CD4-positive, alpha-beta memory T cell (primary cell): ENCODE measurements at places on chromosomes 16 and 17. TPM values are rescaled to one million over a fixed set of nuclear protein-coding genes. Genes with fewer than 3 reads are reported as not detected.

Gene ABCA8
- not detected for total RNA-seq

Gene TBC1D3
- total RNA-seq, result not detected

Gene CD79B
- total RNA-seq, result 17.2 TPM

Gene CDH15
- total RNA-seq, result not detected

Gene SAMD14
- total RNA-seq, result 1.3 TPM

DNA sequence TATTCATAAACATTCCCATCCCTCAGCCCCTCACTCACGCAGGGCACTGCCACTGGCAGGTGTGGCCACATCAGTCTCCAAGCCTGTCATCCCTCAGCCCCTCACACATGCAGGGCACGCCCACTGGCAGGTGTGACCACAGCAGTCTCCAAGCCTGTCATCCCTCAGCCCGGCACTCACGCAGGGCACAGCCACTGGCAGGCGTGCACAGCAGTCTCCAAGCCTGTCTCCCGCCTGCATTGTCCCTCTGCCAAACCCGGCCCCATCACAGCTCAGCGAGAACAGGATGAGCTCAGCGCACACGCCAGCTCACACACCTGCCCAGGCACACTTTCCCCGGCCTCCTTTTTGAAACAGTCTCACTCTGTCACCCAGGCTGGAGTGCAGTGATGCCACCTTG, 11.4 kb upstream of the KREMEN2 start:
- H3K27me3 ChIP-seq, result no peaks in the 10 kb centered on the region
- DNase-seq, result no peak
- no peak overlapping the region for H3K27ac ChIP-seq
- no peaks in the 10 kb centered on the region for H3K4me1 ChIP-seq
- no peak overlapping the region for H3K4me3 ChIP-seq
- no peaks in the 10 kb centered on the region for H3K36me3 ChIP-seq

DNA sequence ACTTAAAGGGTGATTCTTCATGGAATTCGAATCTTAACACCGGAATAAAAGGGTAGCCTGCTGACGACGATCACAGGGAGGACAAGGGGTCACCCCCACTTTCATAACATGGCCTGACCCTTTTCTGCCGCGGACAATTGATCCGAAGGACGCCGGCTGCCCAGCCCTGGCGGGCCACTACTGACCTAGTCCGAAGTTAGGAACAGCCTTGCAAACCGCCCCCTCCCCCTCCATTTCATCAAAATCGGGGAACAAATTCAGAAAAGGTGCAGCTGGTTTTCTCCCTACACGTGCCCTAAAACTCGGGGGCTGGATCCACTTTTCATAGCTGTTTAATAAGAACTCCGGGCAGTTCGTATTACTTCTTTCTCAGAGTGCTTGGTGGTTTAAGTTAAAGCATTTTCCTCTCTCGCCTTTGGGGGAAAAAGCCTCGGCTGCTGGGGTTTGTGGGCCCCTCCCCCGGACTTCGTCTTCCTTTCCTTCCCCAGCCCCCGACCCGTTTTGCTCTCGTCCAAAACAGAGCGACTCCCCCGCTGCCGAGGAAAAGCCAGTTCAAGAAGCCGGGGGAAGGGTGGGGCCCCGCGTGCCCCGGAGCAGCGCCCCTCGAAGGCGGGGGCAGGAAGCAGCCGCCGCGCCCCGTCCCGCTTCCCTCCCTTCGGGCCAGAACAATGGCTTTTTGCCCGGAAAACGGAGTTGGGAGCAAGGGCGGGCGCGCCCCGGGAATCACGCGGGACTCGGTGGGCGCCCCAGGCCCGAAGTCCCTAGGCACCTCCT, 641 bp upstream of the CBX2 start:
- no peak for DNase-seq
- H3K4me1 ChIP-seq, result peaks cover 20% of the 10 kb centered on the region

- H3K4me1 ChIP-seq, result peaks cover 26% of the 10 kb centered on the region
- no peaks in the 10 kb centered on the region for H3K36me3 ChIP-seq
- no peak overlapping the region for H3K27ac ChIP-seq
- H3K4me3 ChIP-seq, result no peak overlapping the region
Measured at GRCh38 chr17:77786740-77787505, 171.6 kb upstream of the TNRC6C start.

DNA sequence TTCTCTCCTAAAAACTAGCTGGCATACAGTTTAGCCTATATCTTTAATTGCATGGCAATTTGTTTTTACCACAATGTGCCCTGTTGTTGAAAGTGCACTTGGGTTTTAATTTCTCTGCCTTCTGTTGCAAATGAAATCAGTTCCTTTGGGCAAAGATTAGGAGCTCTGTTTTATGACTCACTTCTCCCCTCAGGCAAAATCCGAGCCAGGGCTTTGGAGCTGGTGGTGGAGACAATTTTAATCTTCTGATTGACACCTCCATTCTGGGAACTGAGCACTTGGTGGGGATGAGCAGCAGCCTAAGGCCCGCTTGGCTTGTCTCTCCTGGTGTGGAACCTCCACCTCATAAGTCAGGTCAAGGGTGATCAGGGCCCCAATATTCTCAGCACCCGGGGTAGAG, 13.3 kb upstream of the MYH8 start:
- H3K27me3 ChIP-seq, result no peaks in the 10 kb centered on the region
- no peaks in the 10 kb centered on the region for H3K4me1 ChIP-seq
- H3K27ac ChIP-seq, result no peak overlapping the region

DNA sequence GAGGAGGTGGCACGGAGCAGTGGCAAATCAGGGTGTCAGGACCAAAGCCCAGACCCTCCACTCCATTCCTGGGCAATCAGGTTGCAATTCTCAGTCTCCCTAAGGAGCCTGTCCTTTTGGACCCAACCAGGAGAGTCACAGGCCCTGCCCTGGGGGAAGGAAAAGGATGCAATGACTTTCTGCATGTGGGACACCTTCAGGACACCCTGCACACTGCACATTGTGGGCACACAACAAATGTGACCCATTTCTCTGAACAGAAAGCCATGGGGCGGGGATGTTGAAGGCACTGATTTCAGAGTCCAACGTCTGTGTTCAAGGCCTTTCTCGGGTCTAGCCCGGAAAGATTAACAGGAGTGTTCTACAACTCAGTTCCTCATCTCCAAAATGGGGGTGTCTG, 286.2 kb upstream of the FOXF1 start:
- H3K4me3 ChIP-seq, result no peak overlapping the region
- DNase-seq, result no peak
- H3K4me1 ChIP-seq, result no peaks in the 10 kb centered on the region
- H3K27me3 ChIP-seq, result no peaks in the 10 kb centered on the region
- no peaks in the 10 kb centered on the region for H3K36me3 ChIP-seq

DNA sequence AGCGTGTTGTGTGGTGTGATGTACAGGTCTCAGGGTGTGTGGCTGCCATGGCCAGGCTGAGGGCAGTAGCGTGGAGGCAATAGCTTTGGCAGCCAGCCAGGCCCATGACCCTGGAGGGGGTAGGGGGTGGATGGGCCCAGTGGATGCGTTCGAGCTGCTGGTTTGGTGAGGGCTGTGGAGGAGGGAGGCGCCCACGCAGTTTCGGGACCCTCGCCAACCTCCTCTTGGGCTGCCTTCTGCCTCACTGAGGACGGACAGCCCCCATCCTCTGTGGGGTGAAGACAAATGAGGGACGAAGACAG, 238.6 kb upstream of the GSE1 start:
- no peaks in the 10 kb centered on the region for H3K36me3 ChIP-seq
- no peak for DNase-seq
- H3K4me3 ChIP-seq, result no peak overlapping the region

DNA sequence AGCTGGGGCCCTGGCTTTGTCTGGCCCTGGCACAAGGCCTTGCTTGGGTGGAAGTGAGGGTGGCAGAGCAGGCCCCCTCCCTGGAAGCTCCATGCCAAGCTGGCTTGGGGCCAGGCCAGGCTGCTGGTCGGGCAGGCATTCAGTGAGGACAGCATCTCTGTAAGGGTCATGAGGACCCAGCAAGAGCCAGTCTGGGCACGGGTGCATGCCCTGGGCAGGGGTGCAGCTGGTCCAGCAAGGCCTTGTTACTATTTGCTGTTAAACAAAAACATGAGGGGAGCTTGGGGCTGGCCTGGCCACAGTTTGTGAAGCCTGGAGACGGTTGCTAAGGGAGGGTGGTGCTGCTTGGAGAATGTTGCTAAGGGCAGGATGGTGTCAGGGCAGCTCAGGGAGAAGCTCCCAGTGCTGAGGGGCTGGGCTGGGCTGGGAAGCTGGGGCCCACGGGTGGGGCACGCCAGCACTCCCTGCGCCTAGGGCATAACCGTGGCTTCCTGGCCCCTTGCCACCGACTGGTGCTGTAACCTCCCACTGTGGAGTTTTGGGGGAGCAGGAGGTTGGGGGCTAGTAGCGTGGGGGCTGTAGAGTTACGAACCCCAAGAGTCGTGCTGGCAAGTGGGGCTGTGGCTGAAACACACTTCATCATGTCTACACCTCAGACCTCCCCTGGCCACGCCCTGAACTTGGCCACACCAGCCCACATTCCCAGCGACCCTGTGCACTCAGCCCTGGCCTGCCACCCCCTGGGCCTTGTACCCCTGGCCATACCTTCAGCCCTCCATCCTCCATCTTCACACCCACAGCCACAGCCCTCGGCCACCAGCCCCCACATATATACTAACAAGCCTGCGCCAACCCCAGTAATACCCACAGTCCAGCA, 1.6 kb downstream of the TPPP3 start:
- peaks cover 18% of the 10 kb centered on the region for H3K27me3 ChIP-seq
- no peak overlapping the region for H3K4me3 ChIP-seq
- H3K27ac ChIP-seq, result no peak overlapping the region
- peaks cover 15% of the 10 kb centered on the region for H3K4me1 ChIP-seq
- H3K36me3 ChIP-seq, result no peaks in the 10 kb centered on the region
- DNase-seq, result no peak

DNA sequence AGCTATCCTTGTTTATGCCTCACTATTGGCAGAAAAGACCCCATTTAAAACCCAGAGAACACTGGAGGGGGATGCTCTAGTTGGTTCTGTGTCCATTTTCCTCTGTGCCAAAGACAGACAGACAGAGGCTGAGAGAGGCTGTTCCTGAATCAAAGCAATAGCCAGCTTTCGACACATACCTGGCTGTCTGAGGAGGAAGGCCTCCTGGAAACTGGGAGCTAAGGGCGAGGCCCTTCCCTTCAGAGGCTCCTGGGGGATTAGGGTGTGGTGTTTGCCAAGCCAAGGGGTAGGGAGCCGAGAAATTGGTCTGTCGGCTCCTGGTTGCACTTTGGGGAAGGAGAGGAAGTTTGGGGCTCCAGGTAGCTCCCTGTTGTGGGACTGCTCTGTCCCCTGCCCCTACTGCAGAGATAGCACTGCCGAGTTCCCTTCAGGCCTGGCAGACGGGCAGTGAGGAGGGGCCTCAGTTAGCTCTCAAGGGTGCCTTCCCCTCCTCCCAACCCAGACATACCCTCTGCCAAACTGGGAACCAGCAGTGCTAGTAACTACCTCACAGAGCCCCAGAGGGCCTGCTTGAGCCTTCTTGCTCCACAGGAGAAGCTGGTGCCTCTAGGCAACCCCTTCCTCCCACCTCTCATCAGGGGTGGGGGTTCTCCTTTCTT, 56.1 kb downstream of the IGF2BP1 start:
- H3K27ac ChIP-seq, result no peak overlapping the region
- no peak overlapping the region for H3K4me3 ChIP-seq
- DNase-seq, result no peak
- no peaks in the 10 kb centered on the region for H3K4me1 ChIP-seq
- no peaks in the 10 kb centered on the region for H3K36me3 ChIP-seq
- no peaks in the 10 kb centered on the region for H3K27me3 ChIP-seq

DNA sequence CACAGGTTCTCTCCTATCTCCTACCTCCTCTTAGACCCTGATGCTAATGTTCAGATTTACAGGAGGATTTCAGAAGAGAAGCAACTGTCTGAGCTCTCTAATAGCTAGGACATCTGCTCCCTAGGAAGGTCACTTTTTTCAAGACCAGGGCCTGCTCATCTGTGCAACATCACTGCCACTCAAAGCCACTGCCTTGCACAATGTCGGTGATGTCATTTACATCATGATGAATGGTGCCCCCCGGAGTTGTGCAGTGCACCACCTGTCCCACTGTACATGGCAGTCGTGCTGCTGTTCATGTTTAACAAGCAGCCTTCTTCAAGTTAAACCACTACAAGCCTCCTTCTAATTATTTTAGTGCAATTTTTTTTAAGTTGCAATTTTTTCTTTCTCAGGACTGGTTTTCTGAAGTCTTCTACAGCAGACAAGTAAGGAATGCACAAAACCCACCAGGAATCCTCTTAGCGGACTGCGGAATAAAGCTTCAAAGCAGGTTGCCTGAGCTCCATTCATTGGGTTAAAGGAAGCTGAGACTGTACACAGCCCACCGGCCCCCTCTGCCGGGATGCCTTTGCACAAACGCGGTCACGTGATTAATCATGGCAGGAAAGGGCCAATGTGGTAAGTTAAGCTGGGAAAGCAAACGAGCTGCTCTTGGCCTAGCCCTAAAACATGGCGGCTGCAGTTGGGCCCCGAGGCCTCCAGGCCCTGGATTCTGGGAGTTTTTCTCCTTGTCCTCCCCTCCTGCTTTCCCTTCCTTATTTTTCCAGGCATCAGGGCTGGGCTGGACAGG, 74.1 kb downstream of the MYH11 start:
- no peak overlapping the region for H3K27ac ChIP-seq
- H3K36me3 ChIP-seq, result no peaks in the 10 kb centered on the region
- no peaks in the 10 kb centered on the region for H3K27me3 ChIP-seq
